ENCODE measurements at places on chromosomes 1 and 21.

DNA sequence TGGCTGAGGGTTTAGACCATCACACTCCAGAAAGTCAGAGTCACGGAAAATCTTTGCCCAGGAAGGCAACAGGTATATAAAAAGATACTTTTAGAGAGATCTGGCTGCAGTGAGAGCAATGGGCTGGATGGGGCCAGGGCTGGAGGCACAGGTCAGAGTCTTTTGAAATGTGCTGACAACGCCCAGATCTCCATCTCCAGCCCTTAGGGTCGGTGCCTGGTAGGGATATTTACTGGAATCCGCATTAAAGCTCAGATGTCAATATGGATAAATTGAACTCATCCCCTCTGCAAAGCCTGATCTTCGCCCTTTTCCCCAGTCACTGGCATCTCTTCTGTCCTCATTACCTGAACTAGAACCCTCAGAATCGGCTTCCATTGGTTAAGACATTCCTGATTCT lies 82.2 kb downstream of the BCAR3 start:
- no peak for DNase-seq

- DNase-seq = no peak
These were observed 22.6 kb downstream of the CASP9 start for GRCh38 chr1:15501208-15502032.

- no peak for DNase-seq
These were observed 245.6 kb downstream of the RRAGC start for GRCh38 chr1:38613996-38614395.

DNA sequence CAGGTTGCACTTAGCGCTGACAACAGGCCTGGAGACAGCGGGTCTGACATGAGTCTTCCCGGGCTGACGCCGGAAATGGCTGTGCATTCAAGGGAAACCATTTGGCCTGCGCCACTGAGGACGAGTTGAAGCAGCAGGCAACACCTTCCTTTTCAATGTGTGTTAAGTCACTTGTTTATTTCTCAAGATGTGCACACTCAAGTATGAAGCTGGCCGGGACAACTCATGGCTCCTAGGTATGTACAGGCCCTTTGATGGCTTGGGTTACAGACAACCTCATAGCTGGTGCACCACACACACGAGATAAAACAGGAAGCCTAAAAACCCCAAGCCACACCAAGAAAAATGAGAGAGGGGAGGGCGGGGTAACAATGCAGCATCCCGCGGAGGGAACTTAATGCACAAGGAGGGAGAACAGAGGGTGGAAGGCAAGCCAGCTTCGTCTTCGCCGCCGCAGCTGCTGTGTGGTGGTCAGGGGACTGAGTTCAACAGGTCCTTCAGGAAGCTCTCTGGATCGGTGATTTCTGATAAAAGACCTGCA lies 118.0 kb upstream of the IFFO2 start:
- DNase-seq = no peak

GRCh38 chr1:40803902-40804301 lies 20.3 kb downstream of the KCNQ4 start:
- no peak for DNase-seq

GRCh38 chr1:118988186-118989005 lies at the start of gene TBX15:
TSS of gene TBX15 (minus strand) at chr1:118988343. CDS start at chr1:118987795, 548 bp downstream.
- no peak for DNase-seq

- DNase-seq = no peak
These were observed 19.8 kb downstream of the OLFML2B start for GRCh38 chr1:162003830-162004215.

DNA sequence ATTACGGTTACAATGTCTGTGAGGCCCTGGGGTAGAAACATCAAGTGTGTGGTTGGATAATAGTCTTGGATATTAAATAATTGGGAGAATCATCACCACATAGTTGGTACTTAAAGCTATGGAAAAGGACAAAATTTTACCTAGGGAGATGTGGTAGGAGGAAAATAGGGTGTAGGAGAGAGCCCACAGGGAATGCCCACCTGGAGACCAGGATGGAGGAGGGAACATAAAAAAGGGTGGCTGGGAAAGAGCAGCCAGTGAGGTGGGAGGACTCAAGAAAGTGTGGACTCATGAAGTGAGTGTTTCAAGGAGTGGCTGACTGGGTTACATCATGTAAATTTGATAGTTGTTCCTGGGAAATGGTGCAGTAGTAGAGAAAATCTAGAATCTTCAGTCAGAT lies 3.0 kb upstream of the SOX13 start:
- DNase-seq = no peak

GRCh38 chr1:38050397-38051078 lies 3.9 kb upstream of the POU3F1 start:
- no peak for DNase-seq

GRCh38 chr1:158149175-158149574 lies 31.5 kb upstream of the CD1D start:
- no peak for DNase-seq

GRCh38 chr21:14711287-14711686 lies 165.2 kb upstream of the SAMSN1 start:
- DNase-seq = no peak

DNA sequence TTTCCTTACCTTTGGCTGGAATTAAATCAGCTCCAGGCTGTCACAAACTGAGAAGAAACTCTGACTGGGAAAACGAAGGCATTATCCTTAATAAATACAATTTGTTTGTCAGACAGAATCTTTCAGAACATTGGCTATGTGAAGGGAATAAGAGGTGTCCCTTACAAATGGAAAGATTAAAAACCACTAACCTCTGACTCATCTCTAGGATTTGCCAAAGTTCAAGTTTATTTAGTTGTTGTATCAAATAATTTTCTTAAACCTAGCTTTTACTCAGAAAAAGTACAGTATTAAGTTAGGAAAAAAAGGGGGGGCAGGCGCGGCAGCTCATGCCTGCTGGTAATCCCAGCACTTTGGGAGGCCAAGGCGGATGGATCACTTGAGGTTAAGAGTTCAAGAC lies 15.7 kb downstream of the SERTAD4 start:
- DNase-seq = no peak

GRCh38 chr1:177126267-177126666 lies 38.2 kb downstream of the ASTN1 start:
- DNase-seq = no peak

GRCh38 chr1:154784924-154785531 lies 85.1 kb downstream of the KCNN3 start:
- no peak for DNase-seq
